ENCODE measurements at places on chromosomes 1 and 21. TPM values are rescaled to one million over a fixed set of nuclear protein-coding genes. Genes with fewer than 3 reads are reported as not detected.
A peak's percentile ranks its signal among the peaks of the same experiment; 100 is the strongest.

DNA sequence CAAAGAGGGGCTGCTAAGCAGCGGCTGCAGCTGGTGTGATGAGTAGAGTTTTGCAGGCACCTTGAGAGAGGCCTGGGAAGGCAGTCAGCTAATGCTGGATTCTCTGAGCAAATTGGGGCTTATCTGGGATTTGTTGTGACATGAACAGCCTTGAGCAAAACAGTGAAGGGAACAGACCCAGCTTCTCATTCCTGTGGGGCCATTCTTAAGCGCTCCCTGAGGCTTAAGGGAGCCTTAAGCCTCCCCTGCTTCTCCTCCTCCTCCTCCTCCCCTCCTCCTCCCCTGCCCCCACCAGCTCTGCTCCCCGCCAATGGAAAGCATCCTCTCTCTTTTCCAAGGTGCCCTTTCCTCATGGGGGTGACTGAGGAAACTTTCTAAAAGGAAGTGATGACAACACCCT is 21.3 kb downstream of the HMGCS2 start:
- no peak overlapping the region for H3K27ac ChIP-seq
- H3K4me3 ChIP-seq: no peak overlapping the region
- peaks cover 11% of the 10 kb centered on the region for H3K36me3 ChIP-seq
- peaks cover 15% of the 10 kb centered on the region for H3K4me1 ChIP-seq
- peaks cover 1% of the 10 kb centered on the region for H3K27me3 ChIP-seq

GRCh38 chr1:30743584-30744059 is 14.0 kb downstream of the LAPTM5 start:
- peak; percentile 86 for DNase-seq
- H3K27me3 ChIP-seq: no peaks in the 10 kb centered on the region
- peak overlapping the region; percentile 59 for H3K4me3 ChIP-seq
- H3K36me3 ChIP-seq: peaks cover 54% of the 10 kb centered on the region
- peaks cover 89% of the 10 kb centered on the region for H3K4me1 ChIP-seq

- no peak overlapping the region for H3K4me3 ChIP-seq
- no peaks in the 10 kb centered on the region for H3K27me3 ChIP-seq
- H3K27ac ChIP-seq: no peak overlapping the region
These were observed 19.7 kb upstream of the CHI3L1 start for GRCh38 chr1:203206129-203206687.

Gene RCSD1
- total RNA-seq: 27.9 TPM

Gene DENND2C
- total RNA-seq: 0.31 TPM
